ENCODE measurements at places on chromosomes 13 and 19.

GRCh38 chr19:30386551-30387143 lies 14.5 kb downstream of the ZNF536 start:
- DNase-seq = no peak

DNA sequence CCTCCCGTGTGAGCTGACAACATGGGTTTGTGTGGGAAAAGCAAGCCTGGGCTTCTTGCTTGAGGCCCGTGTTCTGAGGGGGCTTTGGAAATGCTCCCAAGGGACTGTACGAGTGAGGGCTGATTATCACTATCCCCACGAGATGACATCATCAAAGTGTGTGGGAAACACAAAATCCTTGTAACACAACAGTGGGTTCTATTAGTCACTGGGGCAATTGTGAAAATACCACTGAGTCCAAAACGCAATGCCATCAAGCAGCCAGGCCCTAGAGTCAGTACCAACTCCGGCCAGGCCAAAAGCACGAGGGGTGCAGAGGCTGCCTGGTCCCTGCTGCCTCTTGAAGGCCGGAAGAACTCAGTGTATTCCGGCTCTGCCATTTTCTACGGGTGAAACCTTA lies 29.6 kb downstream of the CAPS start:
- DNase-seq = no peak

- peak; percentile 31 for DNase-seq
Observed at GRCh38 chr19:48659768-48660167, 13.0 kb downstream of the NTN5 start.

DNA sequence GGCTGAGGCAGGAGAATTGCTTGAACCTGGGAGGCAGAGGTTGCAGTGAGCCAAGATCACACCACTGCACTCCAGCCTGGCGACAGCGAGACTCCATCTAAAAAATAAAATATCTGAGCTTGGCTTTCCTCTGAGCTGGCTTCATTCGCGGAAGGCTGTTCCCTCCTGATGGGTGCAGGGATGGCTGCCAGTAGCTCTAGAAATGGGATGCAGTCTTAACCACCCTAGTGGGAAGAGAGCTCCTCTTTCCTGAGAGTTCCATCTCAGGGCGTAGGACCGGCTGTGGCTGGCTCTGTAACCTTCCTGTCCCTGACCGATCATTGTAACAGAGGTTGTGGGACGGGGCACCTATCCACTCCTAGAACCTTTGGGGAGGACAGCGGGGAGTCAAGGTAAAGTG lies 32.4 kb downstream of the PPP1R37 start:
- no peak for DNase-seq

GRCh38 chr13:111326981-111327642 lies 6.7 kb downstream of the TEX29 start:
- no peak for DNase-seq

- DNase-seq = no peak
Observed at GRCh38 chr19:30647891-30648720, 275.9 kb downstream of the ZNF536 start.
